ENCODE measurements at places on chromosomes 7 and 10.
A peak's percentile ranks its signal among the peaks of the same experiment; 100 is the strongest.

GRCh38 chr7:94414980-94415379, 20.3 kb downstream of the COL1A2 start:
- no peak for DNase-seq

- DNase-seq: peak; percentile 77
Observed at GRCh38 chr7:100493476-100494264, 9.9 kb downstream of the NYAP1 start.

GRCh38 chr10:2791774-2792443, 275.4 kb upstream of the PFKP start:
- DNase-seq: peak; percentile 41

DNA sequence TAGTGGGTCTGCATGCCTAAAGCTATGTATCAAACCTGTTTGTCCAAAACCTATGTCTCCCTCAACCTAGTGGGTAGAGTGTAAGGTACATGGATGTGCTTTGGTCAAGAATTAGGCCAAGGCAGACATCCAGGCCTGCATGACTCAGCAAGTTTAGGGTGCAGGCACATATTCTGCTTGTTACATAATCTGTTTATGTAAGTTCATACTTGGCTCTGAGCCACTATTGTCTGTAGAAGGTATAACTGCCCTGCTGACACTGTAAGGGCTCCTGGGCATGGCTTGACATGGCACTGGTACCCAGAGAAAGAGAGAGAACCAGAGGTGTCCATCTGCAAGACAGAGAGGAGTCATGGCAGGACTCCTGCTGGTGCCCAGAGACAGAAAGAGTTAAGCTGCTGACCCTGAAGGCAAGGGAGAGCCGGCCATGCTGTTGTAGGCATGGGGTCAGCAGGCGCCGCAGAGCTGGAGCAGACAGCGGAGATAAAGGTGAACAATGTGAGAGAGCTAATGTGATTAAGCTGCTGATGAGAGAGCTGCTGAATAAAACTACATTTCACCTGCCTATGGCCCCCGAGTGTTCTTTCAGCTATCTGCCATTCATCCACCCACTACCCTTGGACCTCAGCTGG, 118.5 kb upstream of the TMEM106B start:
- peak; percentile 10 for DNase-seq

DNA sequence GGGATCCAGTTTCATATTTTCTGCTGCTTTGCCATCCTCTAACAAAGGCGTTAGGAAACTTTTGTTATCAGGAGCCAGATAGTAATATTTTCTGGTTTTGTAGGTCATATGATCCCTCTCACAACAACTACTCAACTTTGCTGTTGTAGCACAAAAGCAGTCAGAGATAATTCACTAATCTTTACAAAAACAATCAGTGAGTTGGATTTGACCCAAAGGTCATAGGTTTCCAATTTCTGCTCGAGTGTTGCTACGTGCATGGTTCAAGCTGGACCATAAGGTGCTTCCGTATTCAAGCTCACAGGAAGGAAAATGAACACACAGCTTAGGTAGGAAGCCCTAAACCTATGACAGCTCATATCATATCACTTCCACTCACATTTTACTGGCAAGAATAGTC, 92.4 kb upstream of the SFMBT2 start:
- no peak for DNase-seq

Data from hematopoietic multipotent progenitor cell treated with erythropoietin and hydrocortisone succinate and interleukin-3 and kit ligand, for 4 days (in vitro differentiated cells).